Esophagus squamous epithelium (tissue), 5 donors: ENCODE measurements at places on chromosomes 3 and 15.

DNA sequence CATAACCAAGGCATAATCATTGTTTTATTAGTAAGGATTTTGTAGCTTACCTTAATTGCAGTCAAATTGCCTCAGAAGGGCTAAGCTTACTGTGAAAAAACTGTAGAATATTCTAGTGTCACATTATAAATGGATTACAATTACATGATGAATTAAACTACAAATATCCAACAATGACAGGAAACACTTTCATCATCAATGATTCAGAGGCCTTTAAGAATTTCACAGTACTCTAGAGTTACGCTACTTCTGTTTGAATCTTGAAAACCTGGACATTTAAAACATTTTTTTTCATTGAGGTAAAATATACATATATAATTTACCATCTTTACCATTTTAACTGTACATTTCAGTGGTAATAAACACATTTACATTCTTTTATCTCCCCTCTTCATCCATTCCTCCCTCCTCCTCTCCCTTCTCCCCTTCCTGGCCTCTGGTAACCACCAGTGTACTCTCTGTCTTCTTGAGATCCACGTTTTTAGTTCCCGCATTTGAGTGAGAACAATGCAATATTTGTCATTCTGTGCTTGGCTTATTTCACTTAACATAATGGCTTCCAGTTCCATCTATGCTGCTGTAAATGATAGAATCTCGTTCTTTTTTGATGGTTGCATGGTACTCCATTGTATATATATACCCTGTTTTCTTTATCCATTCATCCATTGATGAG lies 54.7 kb downstream of the GJD2 start:
- DNase-seq: no peak

DNA sequence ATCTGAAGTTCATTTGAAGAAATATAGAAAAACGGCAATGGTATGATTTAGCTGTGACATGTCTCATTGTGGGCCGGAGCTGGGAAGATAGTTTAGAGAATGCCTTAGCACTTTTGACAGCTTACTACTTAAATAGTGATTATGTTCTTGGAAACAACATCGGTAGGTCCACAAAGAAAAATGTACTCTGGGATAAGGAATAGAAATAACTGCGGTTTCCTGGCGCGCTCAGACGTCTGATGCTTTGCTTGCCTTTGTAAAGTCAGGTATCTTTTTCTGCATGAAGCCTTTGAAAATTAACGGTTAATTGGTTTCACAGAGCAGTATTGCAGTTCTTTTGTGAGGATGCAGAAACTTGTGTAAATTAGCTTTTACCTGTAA lies 1.4 kb downstream of the USP3 start:
- no peak for DNase-seq

DNA sequence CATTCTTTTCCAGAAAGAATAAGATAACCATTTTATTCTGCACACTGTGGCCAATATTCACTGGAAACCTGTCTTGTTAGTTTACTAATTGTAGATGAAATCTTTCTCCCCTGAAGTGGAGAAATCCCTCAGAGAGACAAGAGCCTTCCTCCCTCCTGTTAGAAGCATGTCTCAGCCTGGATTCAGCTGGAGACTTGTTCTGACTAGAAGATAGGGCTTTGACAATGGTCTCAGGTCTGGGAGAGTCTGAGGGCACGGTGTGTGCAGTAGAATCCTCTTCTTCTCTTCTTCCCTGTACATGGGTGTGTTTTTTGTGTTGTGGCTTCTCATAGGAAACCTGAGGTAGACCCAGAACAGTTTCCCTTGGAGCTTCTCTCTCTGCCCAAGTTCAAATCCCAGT lies 19.9 kb downstream of the CCK start:
- no peak for DNase-seq

GRCh38 chr3:72041076-72041475 lies 256.1 kb upstream of the PROK2 start:
- DNase-seq: no peak

GRCh38 chr15:66100761-66101160 lies 152.8 kb downstream of the MEGF11 start:
- DNase-seq: no peak

- DNase-seq: no peak
These were observed 141.3 kb upstream of the DPPA4 start for GRCh38 chr3:109478614-109479013.

DNA sequence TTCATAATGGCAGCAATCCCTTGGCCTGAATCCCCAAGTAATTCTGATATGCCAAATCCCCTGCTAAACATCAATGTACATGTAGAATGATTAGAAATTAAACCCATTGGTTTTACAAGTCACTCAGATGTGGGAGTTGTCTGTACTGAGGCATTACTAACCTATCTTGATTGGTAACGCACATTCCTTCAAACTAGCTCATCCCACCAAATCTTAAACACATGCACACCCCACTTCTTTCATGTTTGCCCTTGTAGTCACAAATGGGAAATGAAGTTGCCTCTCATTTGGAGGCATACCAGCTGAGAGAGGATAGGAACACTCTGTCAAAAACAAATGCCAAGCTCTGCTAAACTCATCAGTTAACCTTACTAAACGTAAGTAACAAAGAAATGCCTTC lies 29.1 kb upstream of the MAN2C1 start:
- DNase-seq: no peak

DNA sequence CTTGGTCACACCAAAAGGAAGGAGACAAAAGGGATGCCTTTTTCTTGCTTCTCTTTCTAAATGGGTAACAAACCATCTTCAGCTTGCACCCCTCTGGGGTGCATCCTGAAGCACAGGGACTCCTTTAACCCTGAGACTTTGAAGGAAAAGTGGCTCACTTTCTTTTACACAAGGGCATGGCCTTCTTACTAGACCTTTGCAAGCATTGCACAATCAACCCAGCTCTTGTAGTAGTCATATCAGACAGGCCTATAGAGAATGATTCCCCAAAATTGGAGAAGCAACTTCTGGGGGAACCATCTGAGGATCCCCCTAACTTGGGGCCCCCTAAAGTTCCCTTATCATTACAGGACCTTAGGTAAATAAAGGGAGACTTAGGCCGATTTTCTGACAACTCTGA lies 56.1 kb upstream of the GK5 start:
- DNase-seq: no peak

- no peak for DNase-seq
These were observed 560.3 kb upstream of the NR2F2 start for GRCh38 chr15:95770196-95770595.

- no peak for DNase-seq
These were observed 7.8 kb upstream of the STAC start for GRCh38 chr3:36372534-36372935.

DNA sequence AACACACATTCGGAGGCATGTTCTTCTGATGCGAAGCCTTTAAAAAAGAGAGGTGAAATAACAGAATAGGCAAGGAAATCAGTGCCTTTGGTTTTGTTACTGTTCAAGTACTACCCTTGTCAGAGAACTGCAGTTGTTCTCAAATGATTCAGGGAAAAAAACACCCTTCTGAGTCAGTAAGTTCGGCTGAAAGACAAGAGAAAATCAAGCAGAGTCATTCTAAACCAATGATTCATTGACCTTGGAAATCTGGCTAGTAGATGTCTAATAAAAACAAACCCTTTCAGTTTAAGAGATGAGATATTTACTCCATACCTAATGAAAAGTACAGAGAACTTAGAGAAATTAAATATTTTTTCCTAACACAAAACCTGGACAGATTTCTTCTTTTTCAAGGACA lies 72.7 kb upstream of the ABI3BP start:
- no peak for DNase-seq

GRCh38 chr3:167587651-167588050 lies 66.1 kb downstream of the WDR49 start:
- DNase-seq: no peak

DNA sequence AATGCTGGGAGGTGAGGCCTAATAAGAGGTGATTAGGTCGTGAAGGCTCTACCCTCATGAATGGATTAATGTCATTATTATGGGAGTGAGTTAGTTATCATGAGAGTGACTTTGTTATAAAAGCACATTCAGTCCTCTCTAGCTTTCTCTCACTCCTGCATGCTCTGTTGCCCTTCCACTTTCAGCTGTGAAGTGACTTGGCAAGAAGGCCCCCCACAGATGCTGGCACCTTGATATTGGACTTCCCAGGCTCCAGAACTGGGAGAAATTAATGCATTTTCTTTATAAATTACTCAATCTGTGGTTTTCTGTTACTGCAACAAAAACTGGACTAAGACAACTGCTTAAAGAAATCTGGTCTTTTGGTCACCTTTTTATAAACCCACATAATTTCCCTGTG lies 144.3 kb downstream of the FBN1 start:
- no peak for DNase-seq

DNA sequence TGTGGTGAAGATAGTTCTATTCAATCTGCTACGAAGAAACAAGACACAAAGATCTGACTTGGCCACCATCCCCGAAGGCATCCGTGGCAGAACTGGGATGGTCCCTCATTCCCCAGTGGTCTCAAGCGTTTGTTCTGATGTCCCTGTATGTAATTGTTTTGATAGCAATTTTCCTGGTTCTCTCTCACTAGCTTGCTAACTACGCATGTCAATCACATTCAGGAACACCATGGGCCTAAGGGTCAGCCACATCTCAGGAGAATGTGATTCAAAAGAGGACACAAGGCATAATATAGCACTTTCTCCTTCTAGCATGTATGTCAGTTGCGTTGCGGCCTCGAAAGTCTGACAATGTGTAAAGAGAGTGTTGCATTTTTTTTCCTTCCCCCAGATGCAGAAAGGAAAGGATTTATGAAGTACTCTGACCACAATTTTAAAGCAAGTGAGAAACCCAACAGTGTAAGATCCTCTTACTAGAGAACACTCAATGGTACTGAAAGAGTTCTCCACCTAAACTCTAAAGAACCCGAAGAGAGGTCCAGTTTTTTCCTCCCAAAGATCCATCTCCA lies 32.0 kb upstream of the TCF12 start:
- DNase-seq: no peak

DNA sequence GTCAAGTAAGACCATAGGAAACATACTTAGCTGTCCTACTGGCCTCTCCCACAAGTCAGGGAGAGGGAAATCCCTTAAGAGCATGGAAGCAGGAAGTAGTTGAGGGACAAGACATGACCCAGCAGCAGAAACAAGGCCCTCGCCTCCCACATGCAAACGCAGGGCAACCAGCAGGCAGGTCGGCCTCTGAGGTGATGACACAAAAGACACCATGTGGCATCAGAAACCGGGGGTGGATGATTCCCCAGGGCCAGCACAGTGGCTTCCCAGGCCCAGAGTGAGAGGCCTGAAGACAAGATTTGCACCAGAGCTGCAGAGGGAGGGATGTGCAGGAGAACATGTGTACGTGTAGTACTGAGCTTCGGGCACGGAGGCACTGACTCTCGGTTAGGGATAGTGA lies 26.3 kb downstream of the PXYLP1 start:
- DNase-seq: no peak

DNA sequence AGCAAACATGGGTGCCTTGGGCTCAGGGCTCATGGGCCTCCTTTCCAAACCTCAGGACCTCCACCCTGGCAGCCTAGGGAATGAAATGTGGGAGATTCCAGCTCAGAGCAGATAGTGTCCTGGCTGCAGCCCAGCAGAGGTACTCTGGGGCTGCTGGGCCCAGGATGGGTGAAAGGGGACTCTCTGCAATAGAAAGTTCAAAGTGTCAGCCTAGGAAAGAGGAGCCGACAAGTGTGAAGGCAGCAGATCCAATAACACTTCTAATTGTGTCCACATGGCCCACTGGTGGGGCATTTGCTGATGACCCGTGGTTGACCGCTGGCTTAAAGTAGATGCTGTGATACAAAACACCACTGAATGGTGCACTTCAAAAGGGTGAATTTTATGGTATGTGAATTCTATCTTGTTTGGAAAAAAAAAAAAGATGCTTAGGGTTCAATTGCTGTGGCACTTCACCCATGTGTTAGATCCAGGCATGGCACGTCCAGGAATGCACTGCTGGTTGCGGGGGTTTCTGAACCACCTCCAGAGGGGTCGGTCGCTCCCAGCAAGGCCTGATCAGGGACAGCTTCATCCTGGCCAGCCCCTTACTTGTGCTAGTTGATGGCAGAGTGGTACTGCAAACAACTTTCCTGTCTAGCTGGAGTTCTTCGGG lies 20.9 kb downstream of the AMOTL2 start:
- DNase-seq: no peak

DNA sequence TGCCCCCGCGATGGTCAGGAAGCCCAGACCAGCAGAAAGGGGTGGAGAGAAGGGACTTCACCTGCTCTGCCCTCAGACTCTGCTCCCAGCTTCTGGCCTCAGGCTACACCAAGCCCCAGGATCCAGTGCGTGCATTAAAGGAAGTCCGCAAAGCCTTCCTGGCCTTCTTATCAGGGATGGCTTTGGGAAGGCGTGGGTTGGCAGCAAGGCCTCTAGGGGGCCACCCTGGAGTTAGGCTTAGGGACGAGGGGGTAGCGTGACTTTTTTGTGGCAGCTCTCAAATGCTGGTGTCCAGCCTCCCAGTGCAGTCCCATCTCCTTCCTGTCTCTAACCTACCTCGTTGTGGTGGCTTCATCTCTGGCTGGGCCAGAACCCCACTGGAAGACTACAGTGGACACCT lies 18.9 kb upstream of the RPL29 start:
- DNase-seq: no peak

DNA sequence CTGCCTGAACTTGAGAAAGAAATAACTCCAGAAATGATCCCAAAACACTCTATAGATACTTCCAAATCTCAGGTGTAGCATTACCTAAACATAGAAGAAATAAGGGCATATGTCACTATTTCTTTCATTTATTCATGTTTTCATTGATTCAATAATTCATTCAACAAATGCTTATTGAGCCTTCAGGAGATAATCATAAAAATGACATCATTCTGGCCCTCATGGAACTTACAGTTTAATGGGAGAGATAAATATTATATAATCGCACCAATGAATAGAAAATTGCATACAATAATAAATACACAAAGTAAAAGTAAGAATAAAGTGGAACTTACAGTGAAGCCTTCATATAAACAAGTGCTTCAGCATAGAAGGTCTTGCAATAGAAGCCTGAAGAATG lies 58.1 kb upstream of the NR2F2 start:
- no peak for DNase-seq

DNA sequence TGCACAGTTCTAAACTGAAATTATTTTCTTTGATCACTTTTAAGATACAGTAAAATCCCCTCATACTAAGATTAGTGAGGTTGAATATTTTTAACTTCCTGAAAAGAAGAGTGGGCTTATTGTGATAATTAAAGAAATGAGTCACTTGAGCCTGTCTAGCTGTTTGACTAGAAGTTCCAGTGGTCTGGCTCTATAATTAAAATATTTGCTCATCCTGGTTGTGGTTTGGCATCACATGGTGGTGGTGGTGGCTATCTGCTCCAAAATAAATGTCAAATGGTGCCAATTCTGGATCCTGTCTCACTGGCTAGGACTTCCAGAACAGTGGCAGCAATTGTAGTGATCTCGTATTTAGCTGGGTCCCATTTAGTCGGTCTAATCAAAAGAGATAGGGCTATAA lies 8.6 kb upstream of the TEX9 start:
- no peak for DNase-seq

- DNase-seq: no peak
These were observed 360.4 kb upstream of the CNTN6 start for GRCh38 chr3:732326-732928.

DNA sequence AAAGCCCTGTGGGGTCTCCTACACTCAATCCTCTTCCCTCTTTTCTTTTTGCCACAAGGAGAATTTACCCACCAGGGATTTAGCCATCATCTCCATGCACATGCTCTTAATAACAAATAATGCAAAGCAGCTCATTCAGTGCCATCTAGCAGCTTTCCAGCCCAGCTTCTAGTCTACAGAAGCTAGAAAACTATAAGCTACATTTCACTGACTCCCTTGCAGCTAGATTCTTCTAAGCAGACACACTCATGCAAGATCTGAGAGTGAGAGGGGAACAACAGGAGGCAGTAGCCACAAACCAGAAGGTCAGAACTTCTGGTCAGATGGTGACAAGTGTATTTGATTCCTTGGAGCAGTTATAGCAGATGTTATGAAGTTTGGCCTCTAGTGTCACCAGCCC lies 25.5 kb downstream of the OSBPL10 start:
- no peak for DNase-seq
